ENCODE measurements at places on chromosomes 16 and 17.

DNA sequence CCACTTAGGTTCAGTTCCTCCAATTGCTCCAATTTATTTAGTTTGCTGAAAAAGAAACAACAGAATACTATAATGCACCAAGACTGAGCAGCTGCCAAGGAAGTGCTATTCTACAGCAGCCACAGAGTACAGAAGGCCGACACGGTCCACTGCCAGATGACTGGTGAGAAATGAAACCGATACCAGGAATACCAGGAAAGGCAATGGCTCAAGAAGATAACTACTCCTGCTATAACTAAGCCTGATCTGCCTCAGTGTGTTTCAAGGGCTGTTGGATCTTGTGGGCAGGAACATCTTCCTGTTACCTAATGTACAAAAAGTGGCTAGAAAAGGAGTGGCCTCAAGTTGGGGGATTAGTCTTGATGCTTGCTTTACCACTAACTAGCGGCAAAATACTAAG is 32.8 kb downstream of the MARVELD3 start:
- DNase-seq, result no peak

DNA sequence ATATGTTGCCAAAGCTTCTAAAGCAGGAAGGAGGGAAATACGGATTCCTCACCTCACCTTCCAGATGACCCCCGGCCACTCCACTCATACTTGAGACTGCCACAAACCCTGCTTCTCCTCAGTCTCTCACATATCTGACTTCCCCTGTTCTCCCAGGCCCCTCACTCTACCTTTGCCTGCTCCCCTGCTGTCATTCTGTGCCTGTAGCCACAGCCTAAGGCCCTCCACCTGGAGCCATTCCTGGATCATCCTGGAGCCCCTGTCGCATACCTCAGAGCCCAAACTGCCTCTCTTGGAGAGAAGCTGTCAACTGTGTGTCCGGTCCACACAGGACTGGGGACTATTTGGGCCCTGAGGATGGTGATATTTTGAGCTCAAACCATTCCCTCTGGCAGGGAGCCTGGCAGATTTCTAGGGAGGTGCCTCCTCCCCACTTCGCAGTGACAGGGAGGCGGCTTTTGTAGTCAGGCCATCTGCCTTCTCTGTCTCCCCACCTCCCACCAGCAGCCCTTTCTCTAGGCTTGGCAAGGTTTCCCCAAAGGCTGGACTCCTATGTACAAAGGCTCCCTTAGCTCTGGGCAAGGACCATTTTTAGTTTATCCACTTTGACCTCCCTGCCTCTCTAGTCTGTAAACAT is 2.3 kb upstream of the MED24 start:
- DNase-seq, result no peak

DNA sequence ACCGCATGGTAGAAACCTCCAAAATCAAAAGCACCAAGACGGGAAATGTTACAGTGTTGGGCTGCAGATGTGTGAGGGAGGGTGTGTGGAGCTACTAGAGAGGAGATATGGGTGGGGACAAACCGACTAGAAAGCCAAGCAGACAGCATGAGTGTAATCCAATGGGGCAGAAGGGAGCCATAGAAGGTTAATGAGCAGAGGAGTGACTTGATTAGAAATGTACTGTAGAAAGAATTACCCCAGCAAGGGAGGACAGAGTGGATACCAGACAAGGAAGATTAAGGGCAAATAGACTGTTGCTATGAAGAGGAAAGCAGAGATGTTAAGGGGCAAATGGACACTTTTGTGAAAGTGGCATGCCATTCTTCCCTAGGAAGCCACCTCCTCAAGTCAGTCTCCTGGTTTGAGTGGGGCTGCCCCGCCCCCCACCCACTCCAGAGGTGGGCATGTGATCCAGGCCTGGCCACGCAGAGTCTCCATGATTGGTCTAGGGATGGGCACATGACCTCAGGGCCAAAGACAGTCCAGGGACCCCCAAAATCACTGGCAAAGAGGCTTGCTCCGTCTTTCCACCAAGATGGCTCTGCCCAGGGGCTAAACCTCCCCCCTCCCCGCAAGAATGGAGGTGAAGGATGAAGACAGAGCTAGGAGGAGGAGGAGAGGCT is 4.3 kb downstream of the COTL1 start:
- DNase-seq, result no peak

DNA sequence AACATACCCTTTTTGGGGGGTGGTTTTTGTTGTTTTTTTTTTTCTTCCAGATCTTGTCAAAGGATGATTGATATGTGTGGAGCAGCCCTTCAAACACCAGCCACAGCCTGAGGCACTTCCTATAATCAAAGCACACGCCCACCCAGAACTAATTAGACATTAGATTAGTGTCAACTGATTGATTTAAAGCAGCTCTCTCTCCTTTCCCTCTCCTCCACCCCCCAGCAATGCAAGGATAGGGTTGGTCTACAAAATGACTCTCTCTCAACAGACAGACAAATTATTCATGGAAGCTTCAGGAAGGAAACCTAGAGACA is 250.3 kb upstream of the SOX9 start:
- DNase-seq, result no peak

DNA sequence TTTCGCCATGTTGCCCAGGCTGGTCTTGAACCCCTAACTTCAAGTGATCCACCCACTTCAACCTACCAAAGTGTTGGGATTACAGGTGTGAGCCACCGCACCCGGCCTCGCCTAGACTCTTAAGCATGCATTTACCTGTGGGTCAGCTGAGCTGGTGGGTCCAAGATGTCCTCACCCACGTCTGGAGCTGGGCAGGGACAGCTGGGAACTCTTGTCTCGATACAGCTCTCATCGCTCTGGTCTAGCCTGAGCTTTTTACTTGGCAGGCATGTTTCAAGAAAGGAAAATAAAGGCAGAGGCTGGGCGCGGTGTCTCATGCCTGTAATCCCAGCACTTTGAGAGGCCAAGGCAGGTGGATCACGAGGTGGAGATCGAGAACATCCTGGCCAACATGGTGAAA is 56.9 kb upstream of the PHOSPHO1 start:
- no peak for DNase-seq

GRCh38 chr16:55839115-55839514 is 6.2 kb upstream of the CES1 start:
- DNase-seq, result no peak

DNA sequence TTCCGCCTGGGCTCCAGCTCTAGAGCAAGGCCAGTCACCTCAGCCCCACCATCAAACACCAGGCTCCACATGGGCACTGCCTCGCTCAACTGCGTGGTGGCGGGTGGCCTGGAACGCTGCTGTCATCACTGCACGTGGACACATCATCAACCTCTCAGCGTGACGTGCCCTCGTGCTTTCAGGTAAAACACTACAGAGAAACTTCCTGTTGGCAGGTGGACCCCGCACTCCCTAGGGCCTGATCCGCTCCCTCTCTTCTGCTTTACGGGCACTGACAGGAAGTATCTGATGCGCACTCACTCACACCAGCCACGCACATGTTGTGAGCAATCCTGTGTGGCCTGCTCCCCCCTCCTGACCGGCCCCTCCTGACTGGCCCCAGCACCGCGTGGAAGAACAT is 87.4 kb downstream of the ANKRD11 start:
- peak; percentile 42 for DNase-seq

- DNase-seq, result no peak
These were observed 301 bp upstream of the METTL22 start for GRCh38 chr16:8621222-8621571.

GRCh38 chr16:19488213-19488640 is 33.7 kb downstream of the GDE1 start:
- no peak for DNase-seq

Data from stimulated activated CD8-positive, alpha-beta memory T cell treated with anti-CD3 and anti-CD28 coated beads, Interleukin-4, amount 100 ng/mL, for 48 hours (primary cell).